Activated naive CD8-positive, alpha-beta T cell treated with anti-CD3 and anti-CD28 coated beads, Interleukin-2, amount 50 U/mL, for 24 hours (primary cell): ENCODE measurements at places on chromosomes 2 and 18.

DNA sequence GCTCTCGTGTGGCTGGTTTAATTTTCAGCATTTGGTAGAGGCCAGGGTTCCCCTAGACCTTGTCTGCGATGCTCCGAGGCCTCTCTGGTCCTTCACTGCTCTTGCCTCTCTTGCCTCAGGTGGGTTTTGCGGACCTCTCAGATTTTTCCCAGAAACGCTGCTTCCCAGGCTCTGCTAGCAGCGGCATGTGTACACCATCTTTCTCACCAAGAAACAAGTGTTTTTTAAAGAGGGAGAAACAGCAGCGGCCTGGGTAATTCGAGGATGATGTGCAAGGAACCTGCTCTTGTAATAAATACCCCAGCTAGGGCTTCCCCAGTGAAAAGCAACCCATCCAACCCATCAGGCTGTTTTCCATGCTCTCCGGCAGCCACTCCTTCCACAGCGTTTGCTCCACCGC, 33.5 kb upstream of the COL6A3 start:
- no peak for DNase-seq

DNA sequence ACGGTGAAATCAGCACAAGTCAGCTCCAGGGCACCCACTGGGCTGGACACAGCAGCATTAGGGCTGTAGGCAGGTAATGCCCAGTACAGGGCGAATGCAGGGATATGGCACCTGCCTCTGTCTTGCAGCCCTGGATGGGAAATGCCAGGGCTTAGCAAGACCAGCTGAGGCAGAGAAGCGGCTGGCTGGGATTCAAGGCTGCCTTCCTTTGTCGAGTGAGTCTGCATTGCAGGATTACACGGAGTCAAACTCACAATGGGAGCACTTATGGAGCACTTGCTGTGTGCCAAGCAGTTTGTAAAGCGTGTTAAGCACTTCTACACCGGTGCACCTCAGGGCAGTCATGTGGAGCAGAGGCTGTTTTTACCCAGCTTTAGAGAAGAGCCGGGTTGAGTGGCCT, 87.3 kb upstream of the HDAC4 start:
- no peak for DNase-seq

DNA sequence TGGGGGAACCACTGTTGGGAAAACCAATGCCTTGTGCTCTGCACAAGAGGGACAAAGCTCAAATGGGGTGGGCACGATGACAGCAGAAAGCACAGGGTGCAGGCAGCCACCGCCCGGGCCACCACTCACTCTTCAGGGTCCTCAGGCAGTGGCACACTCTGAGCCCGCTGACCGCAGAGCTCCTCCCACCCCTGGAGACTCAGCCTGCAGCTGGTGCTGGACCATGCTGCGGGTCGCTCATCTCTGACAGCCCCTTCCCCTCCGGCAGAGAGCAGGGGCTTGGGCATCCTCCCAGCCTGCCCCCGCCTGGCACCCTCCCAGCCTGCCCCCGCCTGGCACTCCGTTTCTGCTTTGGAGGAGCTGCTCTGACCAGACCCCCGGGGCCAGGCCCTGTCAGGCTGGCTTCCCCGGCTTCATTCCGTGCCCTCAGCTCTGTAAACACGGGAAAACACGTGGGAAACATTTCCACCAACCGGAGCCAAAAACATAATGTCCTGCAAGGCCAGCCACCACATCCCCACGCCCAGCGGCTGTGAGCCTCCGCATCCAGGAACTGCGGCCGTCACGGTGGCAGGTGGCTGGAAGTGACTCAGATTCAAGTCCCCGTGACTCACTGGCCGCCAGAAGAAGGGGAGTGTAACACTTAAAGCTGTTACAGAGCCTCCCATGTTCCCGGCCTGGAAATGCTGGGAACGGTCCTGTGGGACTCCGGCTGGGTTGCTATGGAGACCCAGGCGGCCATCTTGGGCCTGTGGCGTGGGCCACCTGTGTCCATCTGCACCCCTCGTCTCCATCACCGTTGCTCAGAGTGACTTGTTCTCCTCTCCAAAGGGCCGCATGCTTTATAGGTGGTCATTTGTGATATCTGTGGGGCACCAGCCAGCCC, 6.8 kb upstream of the SNED1 start:
- DNase-seq: no peak

DNA sequence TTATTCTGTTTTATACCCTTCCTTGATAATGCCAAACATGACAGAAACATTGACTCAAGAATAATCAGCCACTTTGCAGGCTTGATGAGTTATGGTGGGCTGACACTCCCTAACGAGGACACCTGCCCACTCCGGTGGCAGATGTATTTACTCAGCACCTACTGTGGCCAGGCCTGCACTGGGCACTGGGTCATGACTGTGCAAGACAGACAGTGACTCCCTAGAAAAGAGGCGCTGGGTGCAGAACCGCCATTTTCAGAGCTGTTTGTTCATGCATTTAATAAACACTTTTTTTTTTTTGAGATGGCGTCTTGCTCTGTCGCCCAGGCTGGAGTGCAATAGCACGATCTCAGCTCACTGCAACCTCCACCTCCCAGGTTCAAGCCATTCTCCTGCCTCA, 32.5 kb downstream of the SNED1 start:
- DNase-seq: no peak

DNA sequence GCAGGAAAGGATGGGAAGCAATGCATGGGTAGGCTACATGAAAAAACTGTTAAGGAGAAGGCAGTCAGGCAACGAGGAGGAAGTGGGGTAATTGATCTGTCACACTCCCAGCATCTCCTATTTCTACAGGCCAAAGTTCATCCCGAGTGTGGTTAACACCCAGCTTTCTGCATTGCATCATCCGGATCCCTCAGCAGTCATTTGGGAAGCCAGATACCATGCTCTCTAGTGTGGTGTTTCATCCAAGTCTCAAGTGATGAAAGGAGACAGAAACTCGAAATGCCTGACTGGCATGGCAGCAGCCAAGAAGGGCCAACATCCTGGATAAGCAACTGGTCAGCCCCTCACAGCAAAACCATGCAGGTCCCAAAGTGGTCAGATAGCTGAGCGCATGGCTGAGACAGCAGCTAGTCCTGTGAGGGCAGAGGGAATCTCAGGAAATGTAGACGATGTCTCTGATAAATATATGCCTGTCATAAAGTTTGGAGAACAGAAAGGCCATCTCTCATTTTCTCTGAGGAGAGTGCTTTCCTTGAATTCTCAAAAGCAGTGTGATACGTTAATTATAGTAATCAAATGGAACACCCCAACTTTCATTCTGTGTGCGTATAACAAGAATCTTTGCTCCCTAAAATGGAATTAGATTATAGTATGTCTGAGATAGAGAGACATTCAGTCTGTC, 24.8 kb upstream of the HNRNPA3 start:
- DNase-seq: no peak

- DNase-seq: no peak
These were observed 18.8 kb downstream of the ZNF385B start for GRCh38 chr2:179842498-179843153.

DNA sequence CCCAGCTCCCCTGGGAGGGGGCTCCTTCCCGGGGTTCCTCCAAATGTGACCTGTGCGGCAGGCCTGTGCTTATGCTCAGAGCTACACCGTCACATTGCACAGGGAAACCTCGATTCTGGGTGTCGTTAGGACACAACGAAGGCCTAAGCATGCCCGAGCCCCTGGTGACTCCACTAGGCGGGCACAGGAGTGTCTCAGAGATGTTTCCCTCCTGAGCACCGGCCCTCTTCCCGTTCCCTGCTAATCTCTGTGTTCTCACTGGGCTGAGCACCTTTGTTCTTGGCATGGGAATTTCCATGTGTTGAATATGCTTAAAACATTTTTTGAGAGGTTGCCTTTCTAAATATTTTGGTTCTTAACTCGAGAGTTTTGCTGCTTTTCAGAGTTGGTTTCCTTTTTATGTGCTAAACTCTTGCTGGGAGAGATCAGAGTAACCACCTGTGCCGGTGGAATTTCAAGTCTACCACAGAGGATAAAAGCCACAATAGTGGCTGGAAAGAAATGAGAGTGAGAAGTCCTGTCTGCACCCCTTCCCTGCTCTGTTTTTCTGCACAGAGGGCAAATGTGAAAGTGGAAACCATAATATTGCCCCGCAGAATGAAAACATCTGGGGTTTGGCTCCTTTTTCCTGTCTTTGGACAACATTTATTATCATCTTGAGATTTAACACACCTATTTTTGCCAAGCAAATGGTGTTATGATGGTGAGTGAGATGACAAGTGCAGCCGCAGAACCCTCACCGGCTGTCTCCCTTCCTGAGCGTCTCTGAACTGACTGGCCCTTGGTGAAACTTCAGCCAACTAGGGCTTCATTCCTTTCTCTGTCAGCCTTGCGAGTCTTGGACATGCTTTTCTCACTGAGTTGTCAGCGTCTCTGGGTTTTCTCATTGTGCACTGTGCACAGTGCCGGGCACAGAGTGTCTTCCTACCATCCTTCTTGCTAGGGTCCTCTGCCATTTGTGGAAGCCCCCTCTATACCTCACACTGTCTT, 154.1 kb downstream of the VAPA start:
- no peak for DNase-seq
